NCI-H1048 (cell line): ENCODE measurements at places on chromosomes 2 and 18.

DNA sequence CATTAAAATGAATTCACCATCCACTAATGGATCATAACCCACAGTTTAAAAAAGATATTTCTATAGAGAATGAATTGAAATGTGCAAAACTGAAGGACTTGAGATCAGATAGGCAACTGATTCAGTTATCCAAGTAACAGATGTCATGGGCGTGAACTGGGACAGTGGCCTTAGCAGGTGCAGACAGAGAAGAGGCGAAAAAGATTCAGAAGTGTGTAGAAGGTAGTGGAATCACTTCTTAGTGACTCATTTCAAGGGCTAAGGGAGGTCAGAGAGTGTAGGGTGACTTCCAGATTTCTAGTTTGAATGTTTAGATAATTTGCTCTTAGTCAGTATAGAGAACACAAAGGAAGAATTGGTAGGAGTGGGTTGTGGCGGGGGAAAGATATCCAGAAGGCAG is 79.7 kb downstream of the EHBP1 start:
- DNase-seq, result no peak

- no peak for DNase-seq
Measured at GRCh38 chr2:25387876-25388449, 46.2 kb upstream of the DNMT3A start.

DNA sequence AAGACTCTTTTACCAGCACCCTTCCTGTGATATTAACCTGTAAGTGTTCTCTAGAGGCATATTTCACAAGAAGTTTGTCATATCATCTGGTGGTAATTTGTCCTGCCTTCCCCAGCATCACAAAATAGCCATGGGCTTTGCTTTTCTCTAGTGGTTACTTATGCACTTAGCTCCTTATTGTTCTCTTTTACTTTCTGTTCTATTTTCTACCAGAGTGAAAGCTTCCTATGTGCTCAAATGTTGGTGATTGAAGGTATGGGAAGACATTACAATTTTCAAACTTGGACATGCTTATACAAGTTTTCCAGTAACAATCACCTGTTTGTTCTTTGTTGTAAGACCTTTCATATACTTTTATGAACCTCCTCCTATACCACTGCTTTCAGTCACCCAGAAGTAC is 87.0 kb upstream of the KCNH7 start:
- DNase-seq, result no peak

DNA sequence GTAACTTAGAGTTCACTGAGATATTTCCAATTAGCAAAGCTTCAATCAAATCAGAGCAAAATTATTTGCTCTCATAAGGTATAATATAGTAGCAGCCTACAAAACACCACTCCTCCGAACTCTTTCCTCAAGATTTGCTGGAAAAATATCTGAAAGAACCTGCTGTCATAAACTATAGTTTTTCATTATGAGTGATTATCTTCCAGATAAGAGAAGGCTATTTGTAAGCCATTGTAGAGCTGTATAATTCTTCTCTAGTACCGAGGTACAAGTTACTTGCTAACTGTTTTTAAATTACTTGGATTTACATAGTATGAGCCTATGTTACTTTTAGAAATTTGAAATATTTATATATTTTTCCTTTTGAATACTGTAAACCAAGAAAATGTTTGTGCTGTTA is 2.1 kb downstream of the NDC80 start:
- no peak for DNase-seq

DNA sequence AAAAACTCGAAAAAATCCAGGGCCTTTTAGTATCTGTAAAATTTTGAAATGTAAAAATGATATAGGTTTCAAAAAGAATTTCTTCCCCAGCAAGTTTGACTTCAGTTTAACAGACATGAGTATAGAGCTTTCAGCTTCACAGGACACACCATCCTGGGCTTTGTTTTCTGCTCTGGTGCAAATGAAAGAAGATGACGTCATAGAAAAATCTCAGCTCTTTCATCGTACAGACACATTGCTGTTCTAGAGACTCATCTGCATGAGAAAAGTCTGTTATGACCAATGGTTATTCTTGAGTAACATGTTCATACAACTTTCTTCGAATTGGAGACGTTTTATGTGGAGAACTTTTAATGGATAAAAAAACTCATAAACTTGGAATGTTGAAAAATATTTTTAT is 111.7 kb upstream of the DYNAP start:
- no peak for DNase-seq

DNA sequence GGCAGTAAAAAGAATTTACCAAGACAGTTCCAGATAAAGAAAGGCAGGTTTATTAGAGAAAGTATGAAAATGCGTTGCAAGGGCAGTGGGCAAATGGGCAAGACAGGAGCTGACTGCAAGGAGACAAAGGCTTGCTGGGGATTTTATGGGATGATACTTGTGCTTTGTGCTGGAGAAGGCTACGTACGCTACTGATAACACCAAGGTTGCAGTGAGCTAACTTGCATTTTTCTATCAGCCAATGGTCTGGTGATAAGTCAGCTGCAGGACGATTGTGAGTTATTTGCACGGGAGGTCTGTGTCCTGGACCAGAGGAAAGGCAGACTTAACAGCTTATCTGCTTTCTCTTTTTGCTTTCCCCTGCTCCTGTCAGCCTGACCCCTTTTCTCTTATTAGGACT is 116.5 kb downstream of the PMS1 start:
- no peak for DNase-seq

DNA sequence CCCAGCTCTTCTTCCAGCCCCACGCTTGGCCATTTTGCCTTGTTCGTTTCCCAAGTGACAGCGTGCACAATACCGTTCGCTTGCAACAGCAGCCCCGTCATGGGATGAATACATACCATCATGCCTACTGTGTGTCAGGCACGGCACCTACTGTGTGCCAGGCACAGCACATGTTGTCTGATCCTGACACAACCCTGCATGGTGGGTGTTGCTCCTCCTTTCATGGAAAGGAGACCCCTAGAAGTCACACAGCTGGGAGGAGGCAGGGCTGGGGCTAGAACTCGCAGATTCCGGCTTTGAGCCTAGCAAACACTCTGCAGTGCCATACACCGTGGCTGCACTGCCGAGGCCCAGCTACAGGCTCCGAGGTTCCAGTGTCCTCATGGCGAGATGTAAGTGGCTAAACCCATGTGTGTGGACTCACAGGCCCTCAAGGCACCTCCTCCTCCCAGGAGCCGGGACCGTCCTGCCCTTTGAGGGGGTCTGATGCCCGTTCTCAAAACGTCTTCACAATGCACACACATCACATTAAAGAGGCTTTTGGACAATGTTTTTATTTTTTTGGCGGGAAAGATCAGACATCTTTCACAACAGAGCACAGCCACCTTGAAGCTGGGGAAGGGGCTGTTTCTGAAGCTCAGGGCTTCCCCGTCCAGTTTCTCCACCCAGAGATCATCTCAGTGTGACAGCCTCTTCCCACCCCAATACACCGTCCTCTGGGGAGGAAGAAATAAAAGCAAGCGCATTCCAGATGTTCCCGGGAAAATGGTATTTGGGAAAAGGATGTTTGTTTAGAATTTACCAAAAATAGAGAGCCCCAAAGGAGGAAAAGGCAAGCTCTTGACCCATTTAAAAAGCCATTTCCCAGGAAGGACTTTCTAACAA is 64.9 kb downstream of the HS1BP3 start:
- no peak for DNase-seq

DNA sequence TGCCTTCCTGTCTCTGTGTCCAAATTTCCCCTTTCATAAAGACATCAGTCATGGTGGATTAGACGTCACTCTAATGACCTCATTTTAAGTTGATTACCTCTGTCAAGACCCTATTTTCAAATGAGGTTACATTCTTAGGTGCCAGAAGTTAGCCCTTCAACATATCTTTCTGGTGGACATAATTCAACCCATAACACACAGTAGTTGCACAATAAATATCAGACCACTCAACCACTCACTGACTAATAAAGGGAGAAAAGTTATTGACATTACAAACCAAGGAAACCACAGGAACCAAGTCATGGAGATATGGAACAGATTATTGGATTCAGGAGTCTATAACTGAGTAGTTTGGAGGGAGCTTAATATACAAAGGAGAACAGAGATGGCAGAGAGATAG is 377.4 kb upstream of the ACVR2A start:
- no peak for DNase-seq

- no peak for DNase-seq
Measured at GRCh38 chr2:119219873-119220272, 3.8 kb upstream of the STEAP3 start.

GRCh38 chr2:132282911-132283310 is 121.2 kb upstream of the ANKRD30BL start:
- no peak for DNase-seq

DNA sequence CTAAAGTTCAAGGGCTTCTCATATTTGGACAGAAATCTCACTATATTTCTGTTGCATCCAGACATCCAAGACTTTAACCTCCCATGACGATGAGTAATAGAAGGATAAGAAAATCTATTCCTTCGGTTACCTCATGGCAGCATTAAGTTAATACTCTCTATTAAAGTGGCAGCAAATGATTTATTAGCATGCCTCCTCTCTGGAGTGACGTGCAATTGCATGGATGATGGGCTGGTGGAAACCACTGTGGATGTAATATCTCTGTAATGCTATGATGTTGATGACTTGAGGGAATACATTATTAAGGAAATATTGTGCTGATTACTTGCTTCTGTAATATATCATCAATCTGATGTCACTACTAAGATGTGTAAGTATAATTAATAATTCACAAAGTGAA is 336.8 kb downstream of the DSEL start:
- no peak for DNase-seq

DNA sequence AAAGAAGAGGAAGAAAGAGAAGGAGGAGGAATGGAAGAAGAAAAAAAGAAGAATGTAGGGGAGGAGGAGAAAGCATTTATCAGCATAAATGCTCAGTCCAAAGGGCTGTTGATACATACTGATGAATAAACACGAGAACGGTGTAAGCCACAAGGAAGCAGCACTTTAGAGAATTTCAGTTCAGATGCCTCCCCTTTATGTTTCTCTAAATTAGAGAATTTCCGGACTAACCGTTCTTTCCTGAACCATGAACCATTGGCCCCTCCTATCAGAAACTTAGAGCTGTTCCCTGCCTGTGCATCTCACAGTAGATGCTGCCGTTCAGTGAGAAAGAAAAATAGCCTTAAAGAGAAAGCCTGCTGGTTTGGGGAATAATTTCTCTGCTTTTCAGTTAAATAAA is 49.2 kb upstream of the TUBA3D start:
- DNase-seq, result no peak

DNA sequence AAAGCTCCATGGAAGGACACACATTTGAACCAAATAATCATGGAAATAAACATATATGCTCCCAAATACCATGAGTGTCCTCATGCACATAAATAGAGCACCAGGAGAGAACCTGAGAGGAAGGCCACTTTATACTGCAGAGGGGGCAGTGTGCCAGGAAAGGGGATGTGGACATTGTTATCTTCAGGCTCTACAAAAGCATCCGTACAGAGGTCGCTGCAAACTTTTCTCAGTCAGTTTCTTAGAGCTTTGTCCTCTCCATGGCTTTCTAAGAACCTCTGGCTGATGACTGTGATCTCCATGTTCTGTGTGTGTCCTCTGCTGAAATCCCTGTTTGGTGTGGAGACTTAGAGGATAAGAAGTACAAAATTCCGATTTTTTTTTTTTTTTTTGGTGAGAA is 515.7 kb downstream of the CNTNAP5 start:
- DNase-seq, result no peak

DNA sequence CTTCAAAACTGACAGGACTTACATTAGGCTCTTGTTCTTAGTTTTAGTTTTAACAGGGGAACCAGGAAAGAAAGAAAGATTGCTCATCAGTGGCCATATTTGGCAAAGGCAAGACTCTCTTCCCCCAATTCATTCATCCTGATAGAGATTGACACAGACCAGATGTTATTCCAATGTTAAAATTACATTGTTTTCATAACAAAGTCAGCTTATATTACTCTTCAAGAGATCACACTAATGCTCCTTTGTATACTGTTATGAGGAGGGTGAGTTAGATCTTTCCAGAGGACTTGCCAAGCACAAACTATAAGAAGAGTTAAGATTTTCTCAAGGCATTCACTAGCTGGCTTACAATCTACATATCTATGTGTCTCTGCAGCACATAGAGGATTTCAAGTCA is 252.1 kb downstream of the SLC8A1 start:
- no peak for DNase-seq
